ENCODE measurements at places on chromosomes 11 and 22.

DNA sequence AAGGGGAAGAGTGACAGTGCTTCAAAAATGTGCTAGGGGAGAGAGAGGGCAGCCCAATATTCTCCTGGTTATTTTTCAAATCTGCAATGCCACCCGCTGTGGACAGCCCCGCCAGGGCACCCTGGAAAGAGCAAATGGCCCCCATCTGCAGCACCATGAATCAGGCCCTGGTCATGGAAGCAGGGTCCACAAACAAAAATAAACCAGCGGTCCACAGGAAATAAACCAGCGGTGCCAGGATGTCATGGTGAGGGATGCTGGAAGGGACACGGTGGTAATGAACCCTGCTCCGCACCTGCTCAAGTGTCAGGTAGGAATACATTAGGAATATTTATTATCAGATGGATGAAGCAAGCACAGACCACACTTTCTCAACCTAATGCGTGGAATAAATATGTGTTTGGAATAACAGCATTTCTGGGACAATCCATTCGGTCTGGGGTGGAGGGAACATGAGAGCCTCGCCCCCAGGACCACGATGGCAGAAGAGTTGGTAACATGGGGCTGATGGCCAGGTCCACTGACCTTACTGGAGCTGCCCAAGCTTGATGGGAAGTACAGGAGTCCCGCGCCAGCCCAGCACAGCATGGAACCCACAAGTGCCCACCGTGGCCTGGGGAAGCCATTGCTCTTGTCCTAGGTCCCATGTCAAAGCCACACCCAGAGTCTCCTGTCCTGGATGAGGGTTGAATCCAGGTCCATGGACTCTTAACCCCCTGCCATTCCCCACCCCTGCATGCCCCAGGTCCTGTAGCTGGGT lies 181.7 kb downstream of the BRD1 start:
- DNase-seq = no peak

DNA sequence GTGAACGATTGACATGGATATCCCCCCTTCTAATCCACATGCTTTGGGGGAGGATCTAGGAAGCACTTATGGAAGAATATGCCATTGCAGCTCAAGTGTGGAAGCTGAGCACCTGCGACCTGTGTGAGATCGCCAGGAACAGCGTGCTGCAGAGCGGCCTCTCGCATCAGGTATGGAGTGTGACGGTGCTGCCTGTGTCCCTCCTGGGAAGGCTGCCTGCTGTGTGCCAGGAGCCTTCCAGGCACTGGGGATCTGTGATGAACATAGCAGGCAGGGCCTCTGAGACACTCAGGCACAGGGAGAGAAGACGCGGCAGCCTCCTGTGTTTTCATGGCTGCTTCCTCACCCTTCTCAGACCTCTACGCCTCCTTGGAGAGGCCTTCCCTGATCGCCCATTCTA lies 36.5 kb downstream of the RNF141 start:
- no peak for DNase-seq

DNA sequence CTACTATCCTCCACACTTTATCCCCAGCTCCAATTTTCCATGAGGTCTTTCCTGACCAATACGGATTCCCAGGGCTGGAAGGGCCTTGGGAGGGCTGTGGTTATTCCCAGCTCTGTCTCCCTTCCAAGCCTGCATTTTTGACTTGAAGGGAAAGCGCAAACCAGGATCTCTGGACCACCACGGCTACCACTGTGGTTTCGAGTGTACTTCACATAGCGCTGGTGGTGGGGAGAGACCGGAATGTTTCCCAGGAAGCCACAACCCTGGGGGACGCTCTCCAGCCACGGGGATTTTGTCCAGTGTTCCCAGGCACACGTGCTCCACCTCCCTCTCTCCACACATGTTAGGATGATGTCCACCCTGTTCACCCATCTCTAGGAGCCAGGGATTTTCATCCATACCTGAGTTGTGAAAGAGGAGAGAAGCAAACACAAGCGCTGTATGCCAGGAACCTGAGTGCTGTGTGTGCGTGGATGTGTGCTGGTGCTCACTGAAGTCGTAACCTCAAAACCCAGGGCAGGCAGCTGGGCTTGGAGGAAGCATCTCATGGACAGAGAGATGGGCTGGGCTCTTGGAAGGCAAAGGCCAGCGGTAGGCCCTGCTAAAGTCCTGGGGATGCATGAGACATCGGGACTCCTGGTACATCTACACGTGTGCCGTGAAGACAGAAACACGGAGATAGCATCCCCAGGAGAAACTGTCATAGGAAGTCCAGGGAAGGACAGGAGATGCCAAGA lies 1.3 kb upstream of the NPTXR start:
- DNase-seq = no peak

- DNase-seq = no peak
Measured at GRCh38 chr22:46081036-46081830, 69.1 kb upstream of the PPARA start.

DNA sequence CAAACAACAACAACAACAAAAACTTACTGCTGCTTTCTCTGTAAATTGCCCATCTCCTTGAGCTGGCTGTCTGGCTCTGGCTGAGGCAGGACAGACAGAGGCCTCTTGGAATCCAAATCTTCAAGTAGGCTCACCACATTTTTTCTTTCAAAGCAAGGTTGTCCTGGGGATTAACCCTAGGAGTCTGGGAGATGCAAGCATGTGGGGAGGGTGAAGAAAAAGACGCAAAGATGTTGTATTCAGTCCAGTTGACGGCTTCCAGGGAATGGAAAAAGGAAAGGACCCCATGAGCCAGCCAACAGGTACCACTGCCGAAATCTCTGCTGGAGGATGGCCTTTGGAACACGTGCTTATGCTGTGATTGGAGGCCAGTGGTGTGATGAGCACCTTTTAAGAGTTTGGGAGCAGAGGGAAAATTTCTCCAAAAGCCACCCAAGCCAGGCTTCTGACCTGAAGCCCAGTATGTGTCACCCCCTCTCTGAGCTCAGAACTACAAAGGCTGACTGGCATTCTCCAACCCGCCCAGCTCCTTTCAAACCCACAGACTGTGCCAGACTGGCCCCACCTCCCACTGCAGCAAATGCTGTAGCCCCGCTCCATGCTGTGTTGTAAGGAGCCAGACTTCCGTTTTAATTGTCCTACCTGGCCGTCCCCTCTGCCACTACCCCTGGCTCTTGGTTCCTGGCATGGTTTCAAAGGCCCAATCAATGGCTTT lies 10.8 kb downstream of the BLID start:
- DNase-seq = no peak

GRCh38 chr11:45073685-45074141 lies 72.7 kb upstream of the PRDM11 start:
- DNase-seq = no peak
